ENCODE measurements at places on chromosomes 12 and 14. TPM values are rescaled to one million over a fixed set of nuclear protein-coding genes. Genes with fewer than 3 reads are reported as not detected.

The SLC39A2 gene
- 0.22 TPM for total RNA-seq

The PSME1 gene
- total RNA-seq: 85.9 TPM

The RFC5 gene
- 34.4 TPM for total RNA-seq

The C1S gene
- total RNA-seq: 7.3 TPM

The SLC10A1 gene
- total RNA-seq: not detected

The PLEKHG7 gene
- not detected for total RNA-seq

The TAS2R8 gene
- total RNA-seq: not detected

The SERPINA4 gene
- not detected for total RNA-seq

The CFL2 gene
- total RNA-seq: 20.5 TPM

The CCDC184 gene
- 2.2 TPM for total RNA-seq

The PAPLN gene
- total RNA-seq: 15.9 TPM

The MYF5 gene
- not detected for total RNA-seq

The GPD1 gene
- 1.2 TPM for total RNA-seq

The DYRK4 gene
- 10.5 TPM for total RNA-seq
